ENCODE measurements at places on chromosomes 4 and X.

DNA sequence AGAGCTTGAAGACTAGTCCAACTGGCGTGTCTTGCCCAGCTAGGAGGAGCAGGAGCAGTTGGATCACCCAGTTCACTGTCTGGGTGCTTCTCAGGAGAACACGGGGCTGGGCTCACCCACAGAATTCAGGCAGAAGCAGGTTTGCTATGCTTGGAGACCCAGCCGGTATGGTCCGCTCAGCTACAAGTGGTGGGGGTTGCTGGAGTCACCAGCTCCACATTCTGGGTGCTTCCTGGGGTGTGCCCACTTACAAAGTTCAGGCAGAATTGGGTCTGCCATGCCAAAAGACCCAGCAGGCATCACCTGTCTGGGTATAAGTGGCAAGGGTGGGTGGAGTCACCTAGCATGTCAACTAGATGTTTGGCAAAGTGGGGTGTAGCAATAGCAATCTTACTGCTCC lies 1061.8 kb downstream of the PCDH19 start:
- no peak for DNase-seq

- peak; percentile 26 for DNase-seq
Measured at GRCh38 chrX:73563738-73564068, 706 bp downstream of the CHIC1 start.

DNA sequence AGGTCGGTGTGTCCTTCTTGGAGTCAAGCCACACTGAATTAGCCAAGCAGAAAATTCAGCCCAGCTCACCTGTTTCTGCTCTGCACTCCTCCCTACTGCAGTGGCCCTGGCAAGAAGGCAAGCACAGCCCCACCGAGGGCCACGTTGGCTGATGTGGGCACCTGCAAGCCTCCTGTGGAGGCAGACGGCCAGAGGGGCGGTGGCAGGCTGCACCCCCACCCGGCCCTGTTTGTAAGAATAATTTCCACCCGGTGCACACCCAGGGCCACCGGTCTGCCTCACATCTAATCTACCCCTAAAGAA lies 18.8 kb downstream of the PPP2R2C start:
- no peak for DNase-seq

GRCh38 chr4:122712782-122713181 lies 19.7 kb upstream of the BBS12 start:
- DNase-seq = peak; percentile 28

DNA sequence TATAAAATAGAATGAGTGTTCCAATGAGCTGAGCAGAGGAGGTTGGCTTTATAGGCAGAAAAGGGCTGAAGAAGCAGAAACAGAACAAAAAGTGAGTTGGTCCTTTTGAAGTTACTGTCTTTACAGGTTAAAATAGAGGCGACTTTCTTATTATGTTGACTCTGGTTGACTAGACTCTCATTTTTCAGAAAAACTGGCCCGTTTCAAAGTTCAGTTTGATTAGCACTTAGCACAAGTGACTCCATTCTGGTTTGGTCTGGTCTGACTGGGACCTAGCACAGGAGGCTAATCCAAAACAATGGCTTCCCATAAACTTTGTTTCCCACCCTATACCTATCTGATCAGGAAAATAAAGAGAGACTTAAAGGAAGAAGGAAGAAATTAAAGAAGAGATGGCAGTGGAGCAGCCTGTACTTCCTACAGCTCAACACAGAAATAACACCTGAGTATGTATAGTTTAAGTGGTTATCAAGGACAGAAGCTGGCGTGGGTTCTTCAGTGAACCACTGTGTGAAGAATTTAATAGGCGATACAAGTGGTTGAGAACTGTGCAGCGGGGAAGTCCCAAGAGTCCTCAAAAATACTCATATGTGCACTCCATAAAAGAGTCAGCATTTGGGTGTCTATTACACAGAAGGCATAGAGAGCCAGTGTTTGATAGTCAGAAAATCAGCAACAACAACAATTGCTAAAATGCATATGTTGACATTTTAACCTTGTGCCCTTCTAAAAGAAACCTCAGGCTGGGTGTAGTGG lies 554.8 kb upstream of the HTR2C start:
- DNase-seq = no peak

DNA sequence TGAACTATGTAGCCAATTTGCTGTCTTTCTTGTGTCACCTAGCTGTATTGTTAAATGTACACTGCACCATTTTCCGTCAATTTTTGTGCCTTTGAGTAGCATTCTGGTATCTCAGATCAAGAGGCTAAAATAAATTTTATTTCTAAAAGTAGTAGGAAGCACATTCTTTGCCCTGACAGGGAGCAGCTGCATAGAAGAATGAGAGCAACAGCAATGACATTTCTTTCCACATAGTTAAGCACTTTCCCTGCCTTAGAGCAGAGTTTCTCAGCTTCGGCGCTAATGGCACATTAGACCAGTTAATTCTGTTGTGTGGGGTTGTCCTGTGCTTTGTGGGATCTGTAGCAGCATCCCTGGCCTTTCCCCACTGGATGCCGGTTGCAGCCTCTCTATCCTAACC lies 173.9 kb downstream of the CHIC2 start:
- no peak for DNase-seq

GRCh38 chr4:179751669-179752068 lies 2309.4 kb upstream of the AGA start:
- no peak for DNase-seq

- peak; percentile 29 for DNase-seq
Measured at GRCh38 chrX:41259516-41259915, 74.4 kb upstream of the DDX3X start.

DNA sequence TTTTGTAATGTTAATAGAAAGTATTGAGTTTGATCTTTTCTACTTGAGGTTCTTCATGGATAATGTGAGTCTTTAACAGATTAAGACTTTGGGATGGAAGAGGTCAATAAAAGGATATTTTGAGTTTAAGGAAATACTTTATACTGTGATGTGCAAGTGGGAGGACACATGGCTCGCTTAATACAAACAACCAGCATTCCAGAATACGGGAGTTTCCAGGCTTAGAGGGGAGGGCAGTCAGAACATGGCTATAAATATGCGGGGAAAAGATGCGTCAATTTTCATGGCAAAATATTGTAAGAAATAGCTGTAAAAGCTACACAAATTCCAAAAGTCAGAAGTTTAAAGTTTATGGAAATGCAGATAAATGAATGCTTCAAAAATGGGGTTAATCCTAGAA lies 192.3 kb downstream of the AASDH start:
- no peak for DNase-seq

GRCh38 chrX:17535229-17535628 lies 160.2 kb downstream of the NHS start:
- DNase-seq = peak; percentile 54

- peak; percentile 81 for DNase-seq
Measured at GRCh38 chr4:176425035-176425434, 105.3 kb downstream of the SPCS3 start.

DNA sequence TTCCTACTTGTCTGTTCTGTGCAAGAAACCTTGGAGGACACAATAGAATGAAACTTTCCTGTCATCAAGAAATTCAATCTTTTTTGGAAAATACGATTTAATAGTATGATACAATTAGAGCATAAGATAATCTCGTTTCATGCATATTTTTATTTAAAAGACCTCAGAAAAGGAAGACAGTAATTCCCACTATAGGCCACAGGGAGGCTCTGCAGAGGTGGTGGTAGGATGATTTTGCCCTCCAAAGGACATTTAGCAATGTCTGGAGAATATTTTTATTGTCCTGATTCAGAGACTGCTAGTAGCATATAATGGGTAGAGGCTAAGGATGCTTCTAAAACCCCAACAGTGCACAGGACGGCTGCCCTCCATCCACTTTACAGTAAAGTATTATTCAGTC lies 68.7 kb downstream of the PAK3 start:
- DNase-seq = peak; percentile 18

DNA sequence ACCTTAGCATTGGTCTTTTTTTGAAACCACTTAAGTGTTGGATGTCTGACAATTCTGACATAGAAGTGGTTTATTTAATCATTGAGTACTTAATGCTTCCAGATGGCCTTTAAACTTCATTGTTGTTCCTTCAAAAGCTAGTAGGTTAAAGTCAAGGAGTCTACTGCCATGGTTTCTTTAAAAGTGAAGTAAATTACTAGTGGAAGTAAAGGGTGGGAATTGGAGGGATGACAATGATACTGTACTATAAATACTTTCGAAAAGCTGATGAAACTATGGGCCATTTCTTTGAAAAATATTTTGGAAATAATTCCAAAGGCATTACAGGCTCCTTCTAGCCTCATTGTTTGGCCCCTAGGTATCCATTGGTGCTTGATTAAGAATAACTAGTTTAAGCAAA lies 51.9 kb downstream of the ATP10D start:
- no peak for DNase-seq

DNA sequence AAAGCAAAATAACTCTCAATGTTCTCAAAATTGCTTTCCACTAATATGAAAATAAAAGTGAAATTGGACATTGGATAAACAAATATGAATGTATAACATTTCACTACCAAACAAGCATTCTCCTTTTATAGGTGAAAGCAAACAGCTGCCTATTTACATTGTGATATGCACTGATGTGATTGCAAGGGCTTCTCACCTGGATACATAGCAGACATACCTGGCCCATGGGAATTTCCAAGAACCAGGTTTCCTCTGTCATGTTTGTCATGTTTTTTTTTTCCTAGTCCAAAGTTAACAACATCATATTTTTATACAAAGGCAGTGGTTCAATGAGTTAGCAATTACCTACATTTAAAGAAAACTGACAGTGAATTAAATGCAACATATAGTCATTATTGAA lies 228.5 kb downstream of the ANKRD50 start:
- no peak for DNase-seq

DNA sequence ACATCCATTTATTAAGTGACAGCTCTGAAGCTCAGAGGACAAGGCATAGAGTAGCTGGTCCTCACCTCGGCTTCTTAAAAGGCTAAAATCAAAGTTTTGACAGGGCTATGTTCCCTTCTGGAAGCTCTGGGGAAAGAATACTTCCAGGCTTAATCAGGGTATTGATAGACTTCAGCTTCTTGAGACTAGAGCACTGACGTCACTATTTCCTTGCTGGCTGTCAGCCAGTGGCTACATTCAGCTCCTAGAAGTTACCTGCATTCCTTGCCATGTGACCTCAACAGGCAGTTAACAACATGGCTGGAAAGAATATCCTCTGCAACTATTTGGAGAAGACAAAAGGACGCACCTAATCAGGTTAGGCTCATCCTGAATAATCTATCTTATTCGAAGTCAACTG lies 1144.8 kb downstream of the ADGRL3 start:
- peak; percentile 3 for DNase-seq

- no peak for DNase-seq
Measured at GRCh38 chr4:147085781-147086180, 140.1 kb upstream of the TTC29 start.

- DNase-seq = peak; percentile 33
Measured at GRCh38 chr4:124946696-124947095, 234.2 kb upstream of the ANKRD50 start.

- DNase-seq = no peak
Measured at GRCh38 chr4:82900066-82900410, 497 bp upstream of the THAP9 start.

DNA sequence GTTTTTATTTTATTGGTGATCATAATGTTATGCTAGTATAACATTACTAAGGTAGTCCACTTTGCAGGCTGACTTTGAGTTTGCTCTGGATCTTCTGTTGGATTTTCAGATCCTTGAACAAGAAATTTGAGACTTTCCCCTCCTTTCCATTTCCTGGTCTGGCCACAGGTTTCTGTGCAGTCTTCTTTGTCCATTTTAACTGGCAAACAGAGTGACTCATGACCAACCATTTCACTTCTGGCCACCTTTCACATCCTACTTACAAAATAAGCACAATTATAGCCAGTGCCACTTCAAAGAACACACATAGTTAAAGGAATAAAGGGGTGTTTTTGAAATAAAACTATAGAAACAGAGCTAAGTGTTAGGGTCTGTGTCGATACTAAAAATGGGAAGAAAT lies 8.4 kb downstream of the ANK2 start:
- peak; percentile 74 for DNase-seq

GRCh38 chr4:122163301-122163700 lies 11.2 kb downstream of the BLTP1 start:
- DNase-seq = no peak

DNA sequence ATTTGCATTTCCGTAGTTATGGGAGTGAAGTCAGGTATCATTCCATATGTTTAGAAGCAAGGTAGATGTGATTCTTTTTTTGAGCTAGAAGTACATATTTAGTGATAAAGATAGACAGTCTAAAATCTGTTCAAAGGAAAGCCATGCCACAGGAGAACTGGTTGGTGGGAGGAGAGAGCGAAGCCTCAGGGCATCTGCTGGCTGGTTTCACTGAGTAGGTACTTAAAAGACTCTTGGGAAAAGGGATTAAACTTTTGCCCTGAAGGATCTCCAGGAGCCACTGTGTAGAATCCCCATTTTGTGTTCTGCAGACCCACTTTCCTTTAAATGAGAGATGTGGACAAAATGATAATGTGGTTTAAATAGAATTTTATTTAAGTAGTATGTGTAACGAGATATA lies 89.6 kb downstream of the SHROOM2 start:
- DNase-seq = no peak

DNA sequence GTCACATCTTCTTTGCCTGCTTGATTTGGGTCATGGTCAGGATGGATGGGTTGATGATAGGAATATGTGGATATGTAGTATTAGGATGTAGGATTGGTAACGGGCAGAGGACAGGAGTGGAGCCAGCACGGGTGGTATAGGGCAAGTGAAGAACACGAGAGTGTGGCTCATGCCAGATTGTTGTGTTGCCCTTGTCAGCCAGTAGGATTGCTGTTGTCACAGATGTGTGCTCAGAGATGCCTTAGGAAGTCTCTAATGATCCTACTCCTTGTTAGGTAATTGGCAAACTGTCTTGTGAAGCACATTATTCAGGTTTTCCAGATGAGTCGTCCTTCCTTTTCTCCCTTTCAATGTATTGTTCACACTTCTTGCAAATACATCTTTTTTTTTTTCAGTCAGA lies 5.5 kb downstream of the ATP10D start:
- DNase-seq = peak; percentile 51

DNA sequence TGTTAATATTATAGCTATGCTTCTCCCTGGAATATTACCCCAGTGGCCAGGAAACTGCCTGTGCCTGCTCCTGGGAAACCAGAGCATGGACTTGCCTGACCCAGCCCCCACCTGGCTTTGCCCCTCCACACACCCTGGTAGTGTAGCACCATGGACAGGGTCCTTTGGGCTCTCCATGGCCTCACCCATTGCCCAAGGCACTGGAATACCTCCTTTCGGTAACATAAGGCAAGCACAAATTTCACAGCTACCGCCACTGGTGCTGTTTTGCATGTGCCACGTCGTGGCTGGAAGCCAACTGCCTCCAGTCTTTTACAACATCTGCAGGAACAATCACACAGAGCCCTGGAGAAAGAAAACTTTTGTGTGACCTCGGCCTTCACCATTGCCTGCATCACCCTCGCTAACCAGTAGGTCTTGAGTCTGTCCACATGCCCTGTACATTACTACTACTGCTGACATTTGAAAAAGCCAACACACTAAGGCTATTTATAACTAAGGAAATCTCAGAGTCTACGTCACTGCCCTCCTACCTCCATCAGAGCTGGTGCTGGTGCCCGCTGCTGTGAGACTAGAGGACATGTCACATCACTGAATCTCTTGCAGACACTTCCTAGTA lies 47.7 kb downstream of the HPGD start:
- DNase-seq = no peak

GRCh38 chr4:956531-957230 lies 16.7 kb downstream of the DGKQ start:
- no peak for DNase-seq

- peak; percentile 64 for DNase-seq
Measured at GRCh38 chr4:150310159-150310895, 232.1 kb downstream of the DCLK2 start.

All from kidney tubule cell (primary cell).